ENCODE measurements at places on chromosomes 1 and 21.

DNA sequence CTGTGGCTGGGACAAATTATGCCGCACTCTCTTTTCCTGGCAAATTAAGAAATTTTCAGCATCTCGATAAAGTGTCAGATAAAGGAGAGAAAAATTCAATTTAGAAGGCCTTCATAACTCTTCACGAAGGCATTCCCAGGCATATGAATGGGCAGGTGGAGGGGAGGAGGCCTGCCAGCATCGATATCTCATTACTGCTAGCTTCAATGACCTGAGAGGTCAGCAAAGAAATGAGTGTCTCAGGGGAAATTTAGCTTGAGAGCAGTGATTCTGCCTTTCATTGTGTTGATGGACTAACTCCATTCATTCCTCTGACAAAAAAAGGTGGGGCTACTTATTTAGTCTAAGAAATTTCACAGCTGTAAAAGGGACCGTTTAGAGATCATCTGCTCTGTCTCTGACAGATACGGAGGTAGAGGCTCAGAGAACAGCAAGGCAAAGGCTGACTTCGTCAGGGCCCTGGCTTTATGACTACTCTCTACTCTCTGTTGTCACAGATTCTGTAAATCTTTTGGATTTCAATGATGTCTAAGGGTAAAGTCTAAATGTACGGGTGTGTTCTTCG, 212.0 kb upstream of the BEND5 start:
- DNase-seq = no peak

DNA sequence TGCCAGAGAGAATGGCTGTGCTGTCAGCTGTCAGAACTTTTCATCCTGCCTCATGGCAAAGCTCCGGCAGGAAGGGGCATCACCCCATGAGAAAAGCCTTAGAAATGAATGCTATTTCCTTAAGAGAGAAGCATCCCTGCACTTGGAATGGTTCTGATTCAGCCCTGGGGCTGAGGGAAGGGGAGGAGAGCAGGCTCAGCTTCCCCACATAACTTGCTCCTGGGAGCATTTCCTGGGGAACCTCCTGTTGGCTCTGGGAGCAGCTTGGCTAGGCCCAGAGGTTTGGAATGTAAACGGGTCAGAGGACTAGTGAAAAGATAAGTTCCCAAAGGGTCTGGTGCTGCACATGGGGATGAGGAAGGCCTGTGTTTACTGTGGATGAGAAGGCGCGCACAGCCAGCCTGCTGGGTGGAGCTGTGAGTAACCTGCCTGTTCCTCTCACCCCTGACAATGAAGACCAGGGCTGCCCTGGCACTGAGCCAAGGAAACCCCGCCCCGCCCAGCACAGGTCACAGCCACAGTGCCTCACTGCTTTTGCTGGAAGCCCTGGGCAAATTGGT, 5.0 kb downstream of the PRELP start:
- DNase-seq = peak; percentile 35

- DNase-seq = no peak
Measured at GRCh38 chr1:115647047-115647446, 5.3 kb downstream of the VANGL1 start.

DNA sequence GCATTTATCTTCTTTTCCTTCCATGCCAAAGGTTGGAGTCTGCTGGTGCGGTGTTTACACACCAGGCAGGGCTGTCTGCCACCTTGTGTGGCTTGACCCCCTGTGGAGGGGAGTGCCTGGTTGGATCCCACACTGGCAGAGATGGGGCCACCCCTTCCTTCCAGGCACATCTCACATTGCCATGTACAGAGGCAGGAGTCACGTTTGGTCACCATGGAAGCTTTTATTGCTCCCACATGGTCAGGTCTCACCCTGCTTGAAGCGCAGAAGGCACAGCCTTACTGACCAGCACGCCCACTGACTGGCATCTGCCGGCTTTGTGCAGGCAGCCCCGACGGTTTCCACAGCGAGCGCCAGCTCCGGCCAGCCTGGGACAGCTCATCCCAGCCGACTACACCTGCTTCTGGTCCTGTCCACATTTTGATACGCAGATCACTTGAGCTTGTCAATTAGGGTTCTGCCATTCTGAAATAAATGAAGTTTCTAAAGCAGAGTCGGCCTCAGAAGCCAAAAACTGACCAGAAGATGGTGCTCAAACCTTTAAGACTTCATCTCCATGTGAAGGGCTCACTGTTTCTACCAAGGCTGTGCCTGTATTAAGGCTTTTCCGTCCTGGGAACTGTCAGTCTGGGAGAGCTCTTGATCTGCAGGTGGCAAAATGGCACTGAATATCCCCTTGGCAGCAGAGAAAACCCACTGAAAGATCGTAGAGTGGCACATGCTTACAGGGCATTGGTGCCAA, 35.6 kb upstream of the EPHA8 start:
- no peak for DNase-seq

DNA sequence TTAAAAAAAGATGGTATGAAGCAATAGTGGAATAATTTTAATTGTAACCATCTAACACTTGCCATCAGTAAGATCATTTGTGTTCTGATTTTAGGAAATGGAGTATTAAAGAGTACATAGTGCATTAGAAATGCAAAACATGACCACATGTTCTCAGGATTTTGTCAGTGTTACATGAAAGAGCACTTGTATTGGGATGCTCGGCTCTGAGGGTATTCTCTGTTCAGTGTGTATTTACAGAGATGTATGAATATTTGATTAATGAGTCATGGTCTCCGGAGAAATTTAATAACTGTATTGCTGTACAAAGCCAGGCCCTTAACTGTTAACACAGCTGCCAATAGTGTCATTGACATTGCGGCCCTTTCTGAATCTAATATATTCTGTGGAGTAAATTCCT, 91.7 kb downstream of the ATG4C start:
- no peak for DNase-seq

- no peak for DNase-seq
Measured at GRCh38 chr21:16517383-16517782, 787.6 kb downstream of the USP25 start.

DNA sequence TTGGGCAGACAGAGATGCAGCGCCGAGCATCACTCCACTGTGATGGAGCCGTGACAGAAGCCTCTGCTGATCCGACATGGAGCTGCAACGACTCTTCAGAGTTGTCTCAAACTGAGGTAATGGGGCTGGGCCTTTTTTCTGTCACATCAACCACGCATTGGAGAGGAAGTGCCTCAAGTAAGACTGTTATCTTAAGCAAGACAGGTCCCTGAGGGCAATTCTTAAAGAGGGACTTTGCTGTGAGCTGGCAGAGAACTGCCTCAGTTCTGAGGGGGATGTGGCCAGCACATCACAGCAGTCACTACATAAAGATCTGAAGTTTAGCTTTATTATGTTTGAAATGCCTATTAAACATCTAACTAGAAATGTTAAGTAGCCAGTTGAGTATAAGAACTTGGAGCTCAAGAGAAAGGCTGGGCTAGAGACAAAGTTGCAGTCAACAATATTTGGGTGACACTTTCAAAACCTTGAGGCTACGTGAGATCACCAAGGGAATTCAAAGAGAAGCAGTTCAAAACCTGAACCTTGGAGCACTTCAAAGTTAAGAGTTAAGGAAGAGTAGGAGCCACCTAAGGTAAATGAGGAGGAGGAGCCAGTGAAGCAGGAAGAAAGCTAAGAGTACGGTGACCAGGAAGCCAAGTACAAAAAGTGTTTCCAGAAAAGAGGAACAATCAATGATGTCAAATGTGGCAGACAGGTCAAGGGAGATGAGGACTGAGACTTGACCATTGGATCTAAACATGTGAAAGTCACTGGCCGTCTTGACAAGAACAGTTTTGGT, 54.2 kb upstream of the BCL9 start:
- DNase-seq = no peak

DNA sequence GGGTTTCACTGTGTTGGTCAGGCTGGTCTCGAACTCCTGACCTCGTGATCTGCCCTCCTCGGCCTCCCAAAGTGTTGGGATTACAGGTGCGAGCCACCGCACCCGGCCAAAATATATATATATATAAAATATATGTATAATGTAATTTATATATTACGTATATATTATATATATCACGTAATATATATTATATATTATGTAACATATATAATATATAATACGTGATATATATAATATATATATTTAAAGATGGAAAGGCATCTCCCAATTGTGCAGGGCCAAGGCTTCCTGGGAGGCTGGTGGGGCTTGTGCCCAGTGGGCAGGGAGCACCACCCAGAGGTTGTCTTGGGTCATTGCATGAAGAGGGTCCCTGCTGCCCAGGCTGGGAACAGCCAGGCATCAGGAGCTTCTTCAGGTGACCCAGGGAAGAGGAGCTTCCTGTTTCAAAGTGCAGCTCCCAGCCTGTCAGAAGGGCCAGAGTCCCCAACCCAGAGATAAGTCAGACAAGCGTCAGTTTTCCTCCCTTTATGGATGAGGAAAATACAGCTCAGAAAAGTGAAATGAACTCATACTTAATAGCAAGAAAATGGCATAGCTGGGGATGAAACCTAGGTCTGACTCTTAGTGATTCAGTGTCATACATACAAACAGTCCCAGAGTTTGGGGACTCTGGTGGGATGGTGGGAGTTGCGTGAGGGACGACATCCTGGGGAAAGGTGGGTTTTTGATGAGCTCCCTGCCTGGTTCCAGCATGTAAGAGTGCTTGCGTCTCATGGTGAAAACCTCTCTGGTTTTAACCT, 12.0 kb downstream of the UBE2Q1 start:
- peak; percentile 10 for DNase-seq

DNA sequence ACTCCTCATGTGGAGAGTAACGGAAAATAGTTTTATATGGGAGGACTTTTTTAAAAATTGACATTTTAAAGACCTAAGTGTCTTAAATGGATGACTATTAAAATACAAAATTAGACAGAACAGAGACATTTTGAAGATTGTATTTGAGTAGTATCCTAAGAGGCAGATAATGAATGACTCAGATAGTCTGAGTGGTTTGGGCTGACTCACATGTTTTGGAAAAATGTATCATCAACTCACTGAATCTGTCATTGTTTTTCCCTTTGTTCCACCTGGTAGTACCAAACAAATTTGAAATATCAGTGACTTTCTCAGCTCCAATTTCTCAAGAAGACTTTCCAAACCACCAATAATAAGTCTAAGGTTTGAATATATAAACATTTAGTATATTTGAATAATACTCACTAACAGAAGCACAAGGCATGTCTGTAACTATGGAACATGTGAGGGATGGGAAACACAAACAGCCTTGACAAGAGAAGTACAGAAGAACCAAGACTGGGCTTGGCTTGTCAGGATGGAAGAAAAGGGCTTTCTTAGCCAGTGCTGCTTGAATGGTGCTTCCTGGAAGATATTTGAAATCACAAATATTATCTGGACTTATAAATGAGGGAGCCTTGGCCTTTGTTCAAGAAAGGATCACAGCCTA, 90.6 kb downstream of the SGIP1 start:
- no peak for DNase-seq

- no peak for DNase-seq
Measured at GRCh38 chr1:57857809-57858208, 433.9 kb upstream of the DAB1 start.

DNA sequence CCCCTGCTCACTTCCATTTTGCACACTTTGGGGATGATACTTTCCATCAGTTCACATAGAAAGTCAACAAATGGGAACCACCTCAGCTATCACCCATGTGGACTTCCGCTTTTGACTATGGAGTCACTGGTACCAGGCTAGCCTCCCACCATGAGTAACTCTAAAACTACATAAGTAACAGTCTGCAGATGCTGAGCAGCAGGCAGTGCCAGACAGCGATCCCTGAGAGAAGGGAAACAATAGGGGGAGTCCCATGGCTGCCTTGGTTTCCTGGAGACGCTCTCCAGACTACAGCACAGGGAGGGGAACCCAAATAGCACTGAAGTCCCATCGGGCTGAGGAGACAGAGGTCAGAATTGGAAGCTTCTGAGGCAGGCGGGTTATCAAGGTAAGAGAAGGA, 2.8 kb upstream of the TFF2 start:
- DNase-seq = no peak

- DNase-seq = no peak
Measured at GRCh38 chr1:240399381-240399780, 212.6 kb downstream of the GREM2 start.

DNA sequence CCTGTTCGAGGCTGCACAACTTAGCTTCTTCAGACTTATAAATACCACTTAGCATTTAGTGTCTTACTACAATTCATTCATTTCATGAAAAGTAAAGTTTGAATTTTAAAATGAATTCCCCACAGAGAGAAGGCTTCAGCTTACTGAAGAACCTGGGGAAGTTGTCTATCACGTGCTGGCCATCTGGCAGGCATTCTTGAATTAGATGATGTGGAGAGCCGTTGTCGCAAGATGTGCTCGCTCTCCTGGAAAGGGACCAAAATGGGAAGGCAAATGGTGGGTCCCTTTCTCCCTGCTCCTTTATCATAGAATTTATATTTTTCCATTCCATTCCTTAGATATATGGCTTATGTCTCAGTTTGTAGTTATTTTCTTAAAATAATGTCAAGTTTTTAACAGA, 90.5 kb downstream of the CD247 start:
- DNase-seq = no peak

- no peak for DNase-seq
Measured at GRCh38 chr1:226712742-226713419, 26.2 kb downstream of the ITPKB start.

- DNase-seq = no peak
Measured at GRCh38 chr1:15107058-15107687, 46.4 kb upstream of the TMEM51 start.

DNA sequence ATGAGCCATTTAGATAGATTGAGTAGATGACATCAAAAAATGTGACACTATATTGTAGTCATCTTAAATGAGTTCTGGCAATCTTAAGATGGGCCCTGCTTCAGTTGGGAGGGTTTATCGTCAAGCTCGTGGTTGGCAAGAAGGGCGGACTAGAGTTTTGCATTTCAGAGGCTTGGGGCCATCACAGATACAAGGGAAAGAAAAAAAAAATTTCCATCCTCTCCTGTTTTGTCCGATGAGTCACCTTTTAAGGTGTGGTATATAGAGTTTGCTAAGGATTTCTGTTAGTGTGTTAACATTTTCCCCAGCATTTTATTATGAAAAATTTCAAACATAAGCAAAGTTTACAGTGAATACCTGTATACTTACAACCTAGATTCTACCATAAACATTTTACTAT, 31.8 kb upstream of the KCNQ4 start:
- no peak for DNase-seq

DNA sequence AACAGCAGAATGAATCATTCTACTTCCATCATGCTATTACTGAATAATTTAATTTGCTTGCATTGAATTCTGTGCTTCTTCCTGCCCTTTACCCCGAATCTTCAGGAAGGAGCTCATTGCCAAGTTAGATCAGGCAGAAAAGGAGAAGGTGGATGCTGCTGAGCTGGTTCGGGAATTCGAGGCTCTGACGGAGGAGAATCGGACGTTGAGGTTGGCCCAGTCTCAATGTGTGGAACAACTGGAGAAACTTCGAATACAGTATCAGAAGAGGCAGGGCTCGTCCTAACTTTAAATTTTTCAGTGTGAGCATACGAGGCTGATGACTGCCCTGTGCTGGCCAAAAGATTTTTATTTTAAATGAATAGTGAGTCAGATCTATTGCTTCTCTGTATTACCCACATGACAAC, 44.2 kb downstream of the MAP3K7CL start:
- no peak for DNase-seq

- no peak for DNase-seq
Measured at GRCh38 chr1:164868990-164869389, 310.0 kb downstream of the PBX1 start.

Data from stimulated activated CD8-positive, alpha-beta memory T cell treated with anti-CD3 and anti-CD28 coated beads, Interleukin-2, amount 100 ng/mL, for 1 hour (primary cell).